CD4-positive, CD25-positive, alpha-beta regulatory T cell (primary cell): ENCODE measurements at places on chromosomes 7 and 10. TPM values are rescaled to one million over a fixed set of nuclear protein-coding genes. Genes with fewer than 3 reads are reported as not detected.
A peak's percentile ranks its signal among the peaks of the same experiment; 100 is the strongest.

- H3K4me1 ChIP-seq: no peaks in the 10 kb centered on the region
- no peak overlapping the region for H3K4me3 ChIP-seq
- no peak for DNase-seq
- no peaks in the 10 kb centered on the region for H3K27me3 ChIP-seq
- H3K36me3 ChIP-seq: peaks cover 29% of the 10 kb centered on the region
These were observed 21.1 kb downstream of the AIFM2 start for GRCh38 chr10:70111496-70111895.

DNA sequence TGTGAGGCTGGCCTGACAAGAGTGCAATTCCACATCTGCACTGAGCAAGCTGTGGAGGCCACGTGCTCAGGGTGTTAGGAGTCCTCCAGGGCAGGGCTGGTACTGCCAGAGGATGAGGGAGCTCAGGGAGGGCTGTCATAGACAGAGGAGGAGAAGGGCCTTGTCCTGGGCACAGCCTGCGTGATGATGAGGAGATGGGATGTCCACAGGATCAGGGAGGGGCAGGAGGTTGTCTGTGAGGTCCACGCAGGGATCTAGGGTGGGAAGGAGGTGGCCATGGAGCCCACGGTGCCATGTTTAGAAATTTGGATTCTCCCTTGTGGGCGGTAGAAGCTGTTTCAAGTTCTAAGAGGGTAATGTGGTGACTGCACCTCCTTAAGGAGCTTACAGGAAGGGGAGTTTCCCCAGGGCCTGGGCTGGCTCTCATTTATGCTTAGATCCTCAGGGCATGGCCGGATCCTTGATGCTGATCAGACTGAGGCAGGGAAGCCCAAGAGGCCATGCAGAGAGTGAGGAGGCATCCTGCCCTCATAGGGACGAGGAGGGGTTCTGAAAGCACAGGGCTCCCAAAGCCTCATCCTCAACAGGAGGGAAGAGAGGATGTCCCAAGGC, 30.3 kb downstream of the CHAT start:
- H3K27ac ChIP-seq: no peak overlapping the region
- DNase-seq: no peak
- H3K4me3 ChIP-seq: no peak overlapping the region
- no peaks in the 10 kb centered on the region for H3K27me3 ChIP-seq
- H3K36me3 ChIP-seq: no peaks in the 10 kb centered on the region
- no peaks in the 10 kb centered on the region for H3K4me1 ChIP-seq

- H3K27me3 ChIP-seq: no peaks in the 10 kb centered on the region
- DNase-seq: no peak
- H3K4me3 ChIP-seq: no peak overlapping the region
- H3K36me3 ChIP-seq: no peaks in the 10 kb centered on the region
These were observed 18.9 kb downstream of the PDGFA start for GRCh38 chr7:500521-501420.

Gene TSPAN14
- 157 TPM for polyA plus RNA-seq

DNA sequence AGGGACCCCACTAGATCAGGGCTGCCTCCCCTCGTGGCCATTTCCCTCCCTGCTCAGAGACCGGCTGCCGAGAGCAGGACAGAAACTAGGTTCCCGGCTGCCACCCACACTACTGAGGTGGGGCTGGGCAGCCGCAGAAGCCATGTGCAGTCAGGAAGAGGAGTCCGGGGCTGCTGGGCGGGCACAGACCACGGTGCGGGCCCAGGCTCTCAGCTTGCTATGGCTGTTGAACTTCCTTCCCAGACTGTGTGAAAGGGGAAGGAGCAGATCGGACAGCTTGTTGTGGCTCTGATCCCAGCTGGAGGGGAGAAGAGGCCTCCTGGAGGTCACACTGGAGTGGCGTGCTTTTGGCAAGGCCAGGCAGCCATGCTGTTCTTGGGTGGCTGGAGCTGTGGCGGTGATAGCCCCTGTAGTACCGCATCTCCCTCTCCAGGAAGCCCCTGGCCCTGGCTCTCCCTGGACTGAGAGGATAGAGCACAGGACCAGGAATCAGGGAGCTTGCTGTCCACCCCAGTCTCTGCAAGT, 56.8 kb downstream of the HK1 start:
- H3K36me3 ChIP-seq: peaks cover 14% of the 10 kb centered on the region
- no peak overlapping the region for H3K27ac ChIP-seq
- peaks cover 40% of the 10 kb centered on the region for H3K4me1 ChIP-seq
- no peaks in the 10 kb centered on the region for H3K27me3 ChIP-seq
- peak; percentile 45 for DNase-seq

DNA sequence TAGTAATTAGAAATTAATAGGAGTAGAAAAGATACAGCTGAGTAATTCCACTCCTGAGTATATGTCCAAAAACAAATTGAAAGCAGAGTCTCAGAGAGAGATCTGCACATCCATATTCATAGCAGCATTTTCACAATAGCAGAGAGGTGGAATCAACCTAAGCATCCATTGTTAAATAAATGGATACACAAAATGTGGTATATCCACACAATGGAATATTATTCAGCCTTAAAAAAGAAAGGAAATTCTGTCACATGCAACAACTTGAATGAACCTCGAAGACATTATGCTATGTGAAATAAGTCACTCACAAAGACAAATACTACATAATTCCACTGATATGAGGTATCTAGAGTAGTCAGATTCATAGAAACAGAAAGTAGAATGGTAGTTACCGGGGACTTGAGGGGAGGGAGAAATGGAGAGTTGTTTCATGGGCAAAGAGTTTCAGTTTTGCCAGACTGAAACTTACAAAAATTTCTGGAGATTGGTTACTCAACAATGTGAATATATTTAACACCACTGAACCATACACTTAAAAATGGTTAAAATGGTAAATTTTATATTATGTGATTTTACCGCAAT, 18.4 kb downstream of the VTI1A start:
- DNase-seq: peak; percentile 4
- H3K4me3 ChIP-seq: no peak overlapping the region
- H3K27ac ChIP-seq: no peak overlapping the region
- H3K36me3 ChIP-seq: peaks cover 43% of the 10 kb centered on the region

DNA sequence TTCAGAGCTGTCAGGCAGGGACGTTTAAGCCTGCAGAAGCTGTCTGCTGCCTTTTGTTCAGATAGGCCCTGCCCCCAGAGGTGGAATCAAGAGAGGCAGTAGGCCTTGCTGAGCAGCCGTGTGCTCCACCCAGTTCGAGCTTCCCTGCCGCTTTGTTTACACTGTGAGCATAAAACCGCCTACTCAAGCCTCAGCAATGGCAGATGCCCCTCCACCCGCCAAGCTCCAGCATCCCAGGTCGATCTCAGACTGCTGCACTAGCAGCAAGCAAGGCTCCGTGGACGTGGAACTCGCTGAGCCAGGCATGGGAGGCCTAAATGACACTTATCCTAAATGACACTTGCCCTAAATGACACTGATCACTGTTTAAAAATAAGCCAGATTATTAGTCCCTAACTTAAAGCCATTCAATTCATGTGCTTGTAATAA, 6.8 kb upstream of the ASB15 start:
- H3K4me3 ChIP-seq: no peak overlapping the region
- no peaks in the 10 kb centered on the region for H3K4me1 ChIP-seq
- DNase-seq: no peak

GRCh38 chr7:38220452-38220851, 42.4 kb downstream of the STARD3NL start:
- H3K36me3 ChIP-seq: peaks cover 24% of the 10 kb centered on the region
- H3K4me3 ChIP-seq: no peak overlapping the region
- H3K4me1 ChIP-seq: peaks cover 9% of the 10 kb centered on the region
- peak; percentile 4 for DNase-seq
- no peaks in the 10 kb centered on the region for H3K27me3 ChIP-seq
- H3K27ac ChIP-seq: no peak overlapping the region

- no peak overlapping the region for H3K27ac ChIP-seq
- H3K36me3 ChIP-seq: no peaks in the 10 kb centered on the region
- H3K27me3 ChIP-seq: peaks cover 47% of the 10 kb centered on the region
- no peak overlapping the region for H3K4me3 ChIP-seq
- DNase-seq: no peak
- peaks cover 45% of the 10 kb centered on the region for H3K4me1 ChIP-seq
These were observed 12.2 kb downstream of the LBX1 start for GRCh38 chr10:101217044-101217425.

Gene GPR146
- 14.1 TPM for polyA plus RNA-seq

DNA sequence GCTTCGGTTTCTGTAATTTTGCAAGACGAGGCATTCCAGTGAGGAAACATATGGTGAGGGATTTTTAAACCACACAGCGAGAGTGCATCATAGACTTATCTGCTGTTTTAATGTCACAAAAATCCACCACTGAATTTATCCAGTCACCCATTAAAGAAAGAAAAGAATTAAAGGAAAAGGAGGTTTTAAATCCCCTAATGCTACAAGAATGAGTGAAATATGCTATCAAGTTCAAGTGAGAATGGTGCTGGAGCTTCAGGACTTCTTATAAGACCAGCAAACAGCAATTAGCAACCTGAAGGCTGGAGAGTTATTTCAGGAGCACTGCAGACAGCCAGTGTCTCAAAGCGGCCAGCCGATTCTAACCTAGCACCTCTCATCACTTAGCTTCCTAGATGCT, 439.1 kb upstream of the MGMT start:
- H3K4me3 ChIP-seq: no peak overlapping the region
- no peak overlapping the region for H3K27ac ChIP-seq
